ENCODE measurements at places on chromosomes 12 and 14. TPM values are rescaled to one million over a fixed set of nuclear protein-coding genes. Genes with fewer than 3 reads are reported as not detected.

ZDHHC22 gene
- not detected for total RNA-seq

CHFR gene
- total RNA-seq = 24.0 TPM

IAPP gene
- not detected for total RNA-seq

TRAF3 gene
- total RNA-seq = 23.3 TPM

C12orf56 gene
- 3.4 TPM for total RNA-seq

IL26 gene
- not detected for total RNA-seq

SYNJ2BP gene
- total RNA-seq = 11.8 TPM

ZNF385A gene
- total RNA-seq = 2.4 TPM
